ENCODE measurements at places on chromosomes 7 and 10. TPM values are rescaled to one million over a fixed set of nuclear protein-coding genes. Genes with fewer than 3 reads are reported as not detected.

GRCh38 chr10:45450866-45451265, 76.8 kb downstream of the ALOX5 start:
- no peaks in the 10 kb centered on the region for H3K4me1 ChIP-seq
- no peaks in the 10 kb centered on the region for H3K36me3 ChIP-seq
- no peak overlapping the region for H3K27ac ChIP-seq

- H3K36me3 ChIP-seq, result peaks cover 40% of the 10 kb centered on the region
- no peak overlapping the region for H3K27ac ChIP-seq
- no peak for DNase-seq
- no peaks in the 10 kb centered on the region for H3K27me3 ChIP-seq
- H3K4me1 ChIP-seq, result peaks cover 18% of the 10 kb centered on the region
Measured at GRCh38 chr7:151126491-151127137, 40.3 kb downstream of the AGAP3 start.

GRCh38 chr7:40784176-40784575, 649.4 kb downstream of the SUGCT start:
- DNase-seq, result no peak
- H3K27ac ChIP-seq, result no peak overlapping the region
- H3K27me3 ChIP-seq, result no peaks in the 10 kb centered on the region
- no peaks in the 10 kb centered on the region for H3K36me3 ChIP-seq
- H3K4me3 ChIP-seq, result no peak overlapping the region

GRCh38 chr10:5684971-5685763, 529 bp downstream of the TASOR2 start:
- no peaks in the 10 kb centered on the region for H3K27me3 ChIP-seq
- no peaks in the 10 kb centered on the region for H3K36me3 ChIP-seq
- peak overlapping the region; percentile 83 for H3K27ac ChIP-seq
- peak; percentile 30 for DNase-seq

DNA sequence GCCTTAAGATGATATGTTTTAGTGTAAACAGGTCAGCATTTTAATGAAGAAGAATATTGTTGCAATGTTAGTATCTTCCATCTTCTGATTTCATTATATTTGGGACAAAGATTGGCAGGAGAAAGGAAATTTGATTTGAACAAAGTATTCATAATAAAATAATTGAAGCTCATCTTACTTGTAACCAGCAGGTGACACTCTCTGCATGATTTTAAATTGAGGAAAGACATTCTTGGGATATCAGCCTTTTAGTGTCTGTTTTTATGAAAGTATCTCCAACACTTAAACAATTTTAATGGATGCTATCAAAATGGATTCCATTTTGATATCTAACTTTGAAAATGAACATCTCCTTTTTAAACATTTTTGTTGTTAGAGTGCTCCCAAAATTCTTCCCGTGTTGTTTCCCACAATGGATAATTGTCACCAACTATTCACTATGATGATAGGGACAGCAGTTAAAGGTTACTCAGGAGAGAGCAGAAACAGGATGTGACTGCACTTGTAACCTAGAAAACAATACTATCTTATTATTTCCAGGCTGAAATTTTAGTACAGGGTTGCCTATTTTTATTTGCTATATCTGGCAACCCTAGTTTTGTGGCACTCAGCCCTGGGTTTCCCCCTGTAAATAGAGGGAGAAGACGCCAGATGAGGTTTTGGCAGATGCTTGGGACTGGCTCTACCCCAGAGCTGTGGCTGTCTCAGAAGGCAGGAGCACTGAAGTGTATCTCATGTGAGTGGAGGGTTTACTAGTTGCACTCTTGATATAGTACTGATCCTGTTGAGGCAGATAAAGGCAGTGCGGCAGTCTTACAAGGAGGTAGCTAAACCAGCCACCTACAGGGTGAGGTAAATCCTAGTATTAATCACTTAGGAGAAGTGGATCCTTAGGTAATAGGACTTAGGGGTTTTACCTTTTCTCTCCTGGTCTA, 31.0 kb upstream of the ABCB4 start:
- H3K4me1 ChIP-seq, result no peaks in the 10 kb centered on the region
- no peak overlapping the region for H3K4me3 ChIP-seq
- DNase-seq, result no peak
- H3K27ac ChIP-seq, result no peak overlapping the region
- H3K36me3 ChIP-seq, result no peaks in the 10 kb centered on the region

DNA sequence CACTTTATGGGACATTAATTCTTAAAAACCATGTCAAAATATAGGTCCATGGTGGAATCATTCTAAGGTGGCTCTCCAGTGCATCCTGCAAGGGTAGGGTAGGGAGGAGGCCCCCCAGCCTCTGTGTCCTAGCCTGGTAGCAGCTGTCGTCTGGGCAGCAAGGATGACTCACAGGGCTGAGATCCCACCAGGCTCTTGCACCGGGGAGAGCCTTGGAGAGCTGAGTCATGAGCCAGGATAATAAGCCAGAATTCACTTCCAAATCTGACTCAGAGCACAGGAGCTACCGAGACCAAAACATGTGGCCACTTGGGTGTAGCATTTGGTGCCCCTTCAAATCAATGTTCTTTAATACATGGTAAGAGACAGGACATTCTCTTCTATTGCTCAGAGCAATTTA, 298.5 kb downstream of the NEBL start:
- H3K27me3 ChIP-seq, result no peaks in the 10 kb centered on the region
- H3K27ac ChIP-seq, result no peak overlapping the region
- no peak overlapping the region for H3K4me3 ChIP-seq
- H3K36me3 ChIP-seq, result no peaks in the 10 kb centered on the region

DNA sequence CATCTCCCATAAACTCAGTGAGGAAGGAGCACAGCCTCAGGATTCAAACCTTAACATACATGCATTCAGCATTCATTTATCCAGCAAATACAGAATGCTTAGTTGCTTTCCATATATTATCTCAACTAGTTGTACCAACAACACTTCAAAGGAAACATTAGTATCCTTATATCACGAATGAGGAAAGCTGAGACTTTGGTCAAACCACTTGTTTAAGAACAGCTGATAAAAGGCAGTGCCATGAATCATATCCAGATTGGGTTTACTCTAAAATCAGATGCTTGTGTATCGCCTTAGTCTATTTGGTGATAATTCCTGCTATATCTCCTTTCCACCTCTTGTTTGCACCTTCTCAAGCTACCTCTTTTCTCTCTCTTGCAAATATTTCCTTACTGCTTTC, 1.9 kb upstream of the CPED1 start:
- no peak for DNase-seq
- no peaks in the 10 kb centered on the region for H3K27me3 ChIP-seq
- H3K27ac ChIP-seq, result no peak overlapping the region
- H3K4me1 ChIP-seq, result peaks cover 16% of the 10 kb centered on the region
- no peaks in the 10 kb centered on the region for H3K36me3 ChIP-seq

The MCM10 gene
- polyA plus RNA-seq, result 0.75 TPM

The RFC2 gene
- 14.5 TPM for polyA plus RNA-seq

The IMMP2L gene
- polyA plus RNA-seq, result 12.0 TPM
